ENCODE measurements at places on chromosomes 2 and 18. TPM values are rescaled to one million over a fixed set of nuclear protein-coding genes. Genes with fewer than 3 reads are reported as not detected.

- H3K4me1 ChIP-seq: no peaks in the 10 kb centered on the region
- no peak overlapping the region for H3K4me3 ChIP-seq
- no peaks in the 10 kb centered on the region for H3K27me3 ChIP-seq
- H3K36me3 ChIP-seq: no peaks in the 10 kb centered on the region
- no peak for DNase-seq
Observed at GRCh38 chr2:26448651-26449050, 29.3 kb downstream of the OTOF start.

DNA sequence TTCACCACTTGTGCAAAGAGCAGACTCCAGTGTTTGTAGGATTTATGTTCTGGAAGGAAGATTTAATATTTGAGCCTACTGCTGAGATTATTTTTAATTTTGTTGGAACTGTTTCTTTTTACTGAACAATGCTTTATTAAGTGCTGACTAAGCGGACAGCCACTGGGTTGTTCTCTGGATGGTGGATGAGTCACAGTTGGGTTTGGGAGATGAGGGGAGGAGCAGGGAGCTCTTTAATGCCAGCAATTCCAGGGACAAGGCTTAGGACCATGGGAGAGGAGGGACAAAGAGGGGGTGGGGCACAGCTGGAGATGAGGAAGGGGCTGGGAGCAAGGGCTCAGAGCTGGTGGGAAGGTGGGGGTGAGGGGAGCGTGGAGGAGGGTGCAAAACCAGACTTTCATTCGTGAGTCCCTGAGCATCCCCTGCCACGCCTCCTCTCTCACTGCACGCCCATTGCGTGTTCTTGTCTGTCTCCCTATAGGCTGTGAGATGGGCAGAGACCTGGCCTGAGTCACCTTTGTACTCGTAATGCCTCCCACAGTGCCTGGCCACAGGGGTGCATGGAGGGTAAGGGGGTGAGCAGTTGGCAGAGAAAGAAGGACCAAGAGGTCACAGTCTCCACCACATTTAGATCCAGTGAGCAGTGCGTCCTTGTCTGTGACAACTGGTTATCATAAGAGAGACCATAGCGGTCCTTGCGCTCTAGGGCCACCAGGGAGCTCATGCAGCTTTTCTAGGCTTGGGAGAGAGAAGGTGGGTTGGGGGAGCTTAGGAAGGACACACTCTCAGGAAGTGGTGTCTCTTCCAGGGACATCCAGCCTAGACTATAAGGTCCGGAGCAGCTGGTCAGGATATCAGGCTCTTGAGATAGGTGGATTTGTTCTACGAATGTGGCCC lies 18.4 kb downstream of the SLC4A3 start:
- no peaks in the 10 kb centered on the region for H3K36me3 ChIP-seq
- H3K4me1 ChIP-seq: no peaks in the 10 kb centered on the region
- peaks cover 5% of the 10 kb centered on the region for H3K27me3 ChIP-seq
- DNase-seq: no peak

DNA sequence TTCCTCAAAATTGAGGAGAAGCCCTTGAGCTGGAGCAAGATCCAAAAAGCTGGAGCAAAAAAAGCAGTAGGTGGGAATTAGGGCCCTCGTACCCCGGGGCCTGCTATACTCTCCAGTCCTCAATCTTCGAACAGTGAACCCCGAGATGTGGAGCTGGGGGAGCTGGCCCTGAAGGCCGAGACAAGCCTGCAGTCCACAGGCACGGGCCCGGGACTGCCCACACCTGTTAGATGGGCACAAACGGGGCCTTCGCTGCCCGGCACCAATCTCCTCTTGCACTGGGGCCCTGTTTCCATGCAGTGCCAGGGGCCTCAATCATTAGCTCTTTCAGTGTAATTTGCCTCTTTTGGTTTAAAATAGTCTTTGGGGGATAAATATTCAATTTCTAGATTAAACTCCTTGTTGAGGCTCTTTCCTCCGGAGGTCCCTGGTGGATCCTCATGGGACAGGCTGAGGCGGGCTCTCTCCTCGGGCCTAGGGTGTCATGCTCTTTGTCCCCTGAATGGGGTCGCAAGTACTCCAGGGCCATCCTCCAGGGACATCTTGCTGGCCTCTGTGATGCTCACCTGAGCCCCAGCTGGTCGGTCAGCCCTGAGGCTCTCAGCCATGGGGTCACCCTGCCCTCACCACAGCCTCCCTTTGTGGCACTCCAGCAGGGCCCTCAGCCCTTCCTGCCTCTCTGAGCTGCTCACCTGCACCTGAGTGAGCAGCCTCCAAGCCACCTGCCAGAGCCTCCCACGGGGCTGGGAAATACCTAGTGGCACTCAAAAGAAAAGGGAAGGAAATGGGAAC lies 223.6 kb downstream of the ALPK2 start:
- H3K36me3 ChIP-seq: no peaks in the 10 kb centered on the region
- no peaks in the 10 kb centered on the region for H3K27me3 ChIP-seq
- DNase-seq: no peak
- no peak overlapping the region for H3K27ac ChIP-seq
- no peak overlapping the region for H3K4me3 ChIP-seq

DNA sequence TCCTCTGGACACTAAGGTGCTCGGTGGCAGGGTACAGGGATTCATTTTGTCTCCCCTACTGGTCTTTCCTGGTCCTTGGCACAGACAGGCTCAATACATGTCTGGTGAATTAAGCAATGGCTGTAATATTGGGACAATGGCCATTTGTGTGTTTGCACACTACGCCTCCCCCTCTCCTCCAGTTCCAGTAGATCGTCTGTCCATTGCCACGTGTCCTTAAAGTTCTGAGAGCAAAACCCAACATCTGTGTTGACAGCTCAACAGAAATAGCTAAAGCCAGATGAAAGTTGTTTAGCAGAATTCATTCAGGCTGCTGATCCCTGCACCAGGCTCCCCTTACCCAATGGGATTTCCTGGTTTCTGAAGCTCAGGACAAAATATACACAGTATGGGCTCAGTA lies 9.0 kb upstream of the FABP1 start:
- no peak overlapping the region for H3K4me3 ChIP-seq
- H3K36me3 ChIP-seq: no peaks in the 10 kb centered on the region

- H3K4me1 ChIP-seq: peaks cover 4% of the 10 kb centered on the region
- no peak for DNase-seq
- H3K27ac ChIP-seq: no peak overlapping the region
- no peaks in the 10 kb centered on the region for H3K36me3 ChIP-seq
- peaks cover 3% of the 10 kb centered on the region for H3K27me3 ChIP-seq
Observed at GRCh38 chr2:68278169-68278568, 25.8 kb upstream of the PPP3R1 start.

GRCh38 chr2:190136259-190136658 lies 73.7 kb upstream of the MSTN start:
- no peaks in the 10 kb centered on the region for H3K27me3 ChIP-seq
- no peak overlapping the region for H3K27ac ChIP-seq
- H3K36me3 ChIP-seq: no peaks in the 10 kb centered on the region
- no peaks in the 10 kb centered on the region for H3K4me1 ChIP-seq
- no peak overlapping the region for H3K4me3 ChIP-seq
- DNase-seq: no peak

DNA sequence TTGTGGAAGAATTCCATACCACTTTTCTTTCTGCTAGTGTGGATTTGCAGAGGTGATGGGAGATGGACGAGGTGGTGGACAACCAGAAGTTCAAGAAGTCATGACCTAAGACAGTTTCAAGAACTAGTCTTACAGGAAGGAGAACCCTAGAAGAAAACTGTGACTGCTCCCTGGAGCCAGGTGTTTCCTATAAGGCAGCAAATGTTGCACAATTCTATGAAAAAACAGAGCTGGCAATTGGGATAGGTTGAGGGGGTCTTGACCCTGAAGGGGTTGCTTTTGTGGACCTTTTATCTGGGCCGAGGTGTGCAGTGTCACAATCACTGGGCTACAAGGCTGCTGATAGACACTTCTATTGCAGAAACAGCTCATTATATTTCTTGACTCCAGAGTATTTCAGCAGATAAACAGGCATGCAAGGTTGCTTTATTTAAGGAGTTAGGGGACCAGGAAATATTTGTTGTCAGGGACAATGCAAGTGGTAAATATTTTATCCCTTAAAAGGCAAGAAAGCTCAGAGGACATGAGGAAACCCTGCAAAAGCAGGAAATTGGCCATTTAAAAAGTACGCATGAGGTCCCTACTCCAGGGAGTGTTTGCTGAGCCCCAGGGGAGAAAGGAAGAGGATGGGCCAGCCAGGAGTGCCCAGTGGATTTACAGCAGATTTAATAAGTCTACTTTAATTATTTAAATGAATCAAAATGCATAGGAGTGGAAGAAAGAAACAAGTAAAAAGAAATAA lies 22.9 kb downstream of the APCDD1 start:
- DNase-seq: no peak
- no peaks in the 10 kb centered on the region for H3K4me1 ChIP-seq
- no peak overlapping the region for H3K4me3 ChIP-seq
- no peak overlapping the region for H3K27ac ChIP-seq

GRCh38 chr18:32956591-32957315 lies 183.9 kb upstream of the KLHL14 start:
- H3K36me3 ChIP-seq: no peaks in the 10 kb centered on the region
- H3K27ac ChIP-seq: no peak overlapping the region
- DNase-seq: no peak
- no peaks in the 10 kb centered on the region for H3K27me3 ChIP-seq
- H3K4me1 ChIP-seq: no peaks in the 10 kb centered on the region
- no peak overlapping the region for H3K4me3 ChIP-seq

DNA sequence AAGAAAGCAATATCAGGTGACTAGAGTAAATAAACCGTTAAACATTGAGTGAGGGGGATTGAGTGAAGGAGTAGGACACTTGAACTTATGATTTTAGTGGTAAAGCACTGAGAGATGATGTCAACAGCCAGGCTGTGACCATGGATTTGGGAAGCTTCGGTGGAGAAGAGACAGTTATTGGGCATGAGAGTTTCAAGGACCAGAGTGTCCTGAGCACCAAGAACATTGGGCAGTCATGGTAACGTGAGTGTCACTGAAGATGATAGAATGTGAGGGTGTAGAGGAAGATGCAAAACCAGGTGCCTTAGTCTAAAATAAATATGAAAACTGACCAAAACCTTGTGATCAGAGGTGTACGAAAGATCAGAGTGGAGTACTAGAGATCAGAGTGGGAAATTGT lies 248.1 kb downstream of the ASXL3 start:
- H3K27ac ChIP-seq: no peak overlapping the region
- no peaks in the 10 kb centered on the region for H3K36me3 ChIP-seq
- H3K27me3 ChIP-seq: no peaks in the 10 kb centered on the region
- H3K4me1 ChIP-seq: no peaks in the 10 kb centered on the region
- no peak overlapping the region for H3K4me3 ChIP-seq
- DNase-seq: no peak

DNA sequence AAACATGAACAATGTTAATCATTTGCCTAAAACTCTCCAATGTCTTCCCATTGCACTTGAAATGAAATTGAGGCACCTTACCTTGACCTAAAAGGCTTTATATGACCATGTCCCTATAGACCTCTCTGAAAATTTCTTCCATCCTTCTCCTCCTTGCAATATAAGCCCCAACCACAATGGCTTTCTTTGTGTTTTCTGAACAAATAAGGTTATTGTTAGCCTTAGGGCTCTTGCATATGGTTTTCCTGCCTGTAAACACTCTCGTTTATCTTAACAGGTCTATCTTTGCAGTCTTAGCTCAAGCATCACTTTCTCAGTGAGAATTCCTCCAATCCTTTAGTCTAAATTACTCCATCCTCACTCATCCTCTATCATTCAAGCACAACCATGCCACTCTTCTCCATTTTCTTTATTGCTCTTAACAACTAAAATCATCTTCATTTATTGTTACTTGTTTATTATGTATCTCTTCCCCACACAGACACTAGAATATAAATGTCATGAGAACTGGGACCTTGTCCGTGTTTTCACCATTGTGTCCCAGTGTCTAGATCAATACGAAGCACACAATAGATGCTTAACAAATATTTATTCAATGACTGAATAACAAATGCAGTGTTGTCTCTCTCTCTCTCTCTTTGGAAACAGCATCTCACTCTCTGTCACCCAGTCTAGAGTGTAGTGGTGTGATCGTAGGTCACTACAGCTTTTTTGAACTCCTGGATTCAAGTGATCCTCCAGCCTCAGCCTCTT lies 129.3 kb downstream of the RDH14 start:
- H3K36me3 ChIP-seq: no peaks in the 10 kb centered on the region
- no peaks in the 10 kb centered on the region for H3K27me3 ChIP-seq
- no peak for DNase-seq
- no peaks in the 10 kb centered on the region for H3K4me1 ChIP-seq
- H3K27ac ChIP-seq: no peak overlapping the region

- H3K27ac ChIP-seq: no peak overlapping the region
- H3K36me3 ChIP-seq: no peaks in the 10 kb centered on the region
- H3K27me3 ChIP-seq: no peaks in the 10 kb centered on the region
- H3K4me3 ChIP-seq: no peak overlapping the region
- no peak for DNase-seq
Observed at GRCh38 chr2:237389831-237390230, 24.1 kb downstream of the COL6A3 start.

DNA sequence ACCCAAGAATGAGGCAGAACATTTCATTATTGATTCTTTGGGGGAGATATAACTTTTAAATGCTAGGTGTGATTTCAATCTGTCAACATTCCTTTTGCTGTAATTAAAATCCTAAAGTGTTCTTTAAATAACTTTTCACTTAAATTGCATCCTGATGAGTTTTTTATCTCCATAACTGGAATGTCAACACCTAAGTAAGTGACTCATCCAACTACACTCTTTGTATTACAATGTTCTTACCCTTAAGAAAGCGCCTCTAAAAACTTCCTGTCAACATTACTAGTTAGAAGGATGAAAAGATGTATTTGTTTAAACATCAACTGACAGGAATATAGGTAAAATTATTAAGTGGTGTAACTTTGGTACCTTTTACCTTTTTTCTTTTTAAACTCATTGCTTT lies 1657.0 kb downstream of the LRP1B start:
- H3K4me1 ChIP-seq: no peaks in the 10 kb centered on the region
- no peaks in the 10 kb centered on the region for H3K27me3 ChIP-seq
- H3K36me3 ChIP-seq: no peaks in the 10 kb centered on the region
- H3K27ac ChIP-seq: no peak overlapping the region

GRCh38 chr18:24630346-24630880 lies 170.0 kb downstream of the HRH4 start:
- no peak for DNase-seq
- H3K36me3 ChIP-seq: no peaks in the 10 kb centered on the region
- no peak overlapping the region for H3K27ac ChIP-seq
- no peaks in the 10 kb centered on the region for H3K27me3 ChIP-seq
- no peak overlapping the region for H3K4me3 ChIP-seq
- H3K4me1 ChIP-seq: no peaks in the 10 kb centered on the region

Gene BOLL
- total RNA-seq: not detected

Gene NOL4
- total RNA-seq: not detected

Gene SKOR2
- not detected for total RNA-seq

All from CD8-positive, alpha-beta memory T cell (primary cell).